ENCODE measurements at places on chromosomes 2 and 18. TPM values are rescaled to one million over a fixed set of nuclear protein-coding genes. Genes with fewer than 3 reads are reported as not detected.

- DNase-seq = no peak
These were observed 30.4 kb downstream of the ANKRD44 start for GRCh38 chr2:197280015-197280702.

- DNase-seq = peak; percentile 16
These were observed 33.4 kb upstream of the LPIN2 start for GRCh38 chr18:3046216-3046808.

DNA sequence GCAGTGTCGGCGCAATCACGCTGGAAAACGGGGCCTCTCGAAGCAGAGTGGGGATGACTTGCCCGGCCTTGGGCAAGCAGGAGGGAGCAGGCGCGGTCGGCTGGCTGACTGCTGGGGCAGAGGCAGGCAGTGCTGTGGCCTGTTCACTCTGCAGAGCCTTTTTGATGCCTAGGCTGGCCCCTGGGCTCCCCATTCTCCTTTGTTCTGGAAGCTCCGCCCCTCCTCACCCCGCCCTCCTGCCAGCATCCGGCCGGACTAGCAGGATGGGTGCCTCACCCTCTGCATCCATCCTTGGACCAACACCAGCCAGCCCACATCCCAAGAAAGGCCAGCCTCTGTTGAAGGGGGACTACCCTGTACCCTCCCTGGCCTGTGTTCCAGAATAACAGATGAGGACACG, at the start of gene ASPRV1:
TSS of gene ASPRV1 (minus strand) at position 136 of the 400 bp plus-strand sequence. CDS start 195 bp downstream, outside the sequence.
- no peak for DNase-seq

DNA sequence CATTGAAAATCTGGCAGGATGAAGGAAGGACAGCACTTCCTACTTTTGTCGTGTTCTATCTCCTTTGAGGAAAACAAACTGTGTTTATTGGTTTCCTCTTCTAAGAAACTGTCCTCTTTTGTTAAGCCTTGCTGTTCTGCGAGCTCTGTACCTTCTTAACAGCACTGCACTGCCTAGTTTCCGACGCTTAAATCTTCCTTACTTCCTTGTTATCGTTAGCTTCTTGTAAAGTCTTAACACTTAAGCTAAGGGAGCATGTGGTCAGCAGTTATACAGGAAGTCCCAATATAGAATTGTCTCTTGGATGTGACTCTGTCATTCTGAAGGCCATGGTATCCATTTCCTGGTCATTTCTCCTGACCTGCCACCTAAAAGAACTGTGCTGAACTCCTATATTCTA, 552.8 kb upstream of the NRP2 start:
- no peak for DNase-seq

GRCh38 chr2:195735347-195735746, 78.3 kb downstream of the SLC39A10 start:
- no peak for DNase-seq

DNA sequence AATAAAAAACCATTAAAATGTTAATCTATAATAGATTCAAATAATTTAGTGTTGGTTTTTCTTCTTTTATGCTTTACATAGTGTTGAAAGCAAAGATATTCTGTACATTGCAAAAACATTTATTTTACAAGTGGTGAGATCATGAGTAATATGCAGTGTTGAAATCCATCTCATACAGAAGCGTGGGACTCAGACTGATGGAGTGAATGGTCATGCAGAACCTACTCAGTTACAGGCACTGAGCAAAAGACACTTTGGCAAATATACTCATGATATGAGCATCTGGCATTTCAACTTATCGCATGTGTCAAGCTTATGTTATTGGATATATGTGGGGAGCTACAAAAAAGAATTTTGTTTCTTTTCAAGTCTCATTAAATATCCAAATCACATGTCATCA, 620.2 kb upstream of the NETO1 start:
- DNase-seq = no peak

Gene TUBA3E
- polyA plus RNA-seq = not detected

DNA sequence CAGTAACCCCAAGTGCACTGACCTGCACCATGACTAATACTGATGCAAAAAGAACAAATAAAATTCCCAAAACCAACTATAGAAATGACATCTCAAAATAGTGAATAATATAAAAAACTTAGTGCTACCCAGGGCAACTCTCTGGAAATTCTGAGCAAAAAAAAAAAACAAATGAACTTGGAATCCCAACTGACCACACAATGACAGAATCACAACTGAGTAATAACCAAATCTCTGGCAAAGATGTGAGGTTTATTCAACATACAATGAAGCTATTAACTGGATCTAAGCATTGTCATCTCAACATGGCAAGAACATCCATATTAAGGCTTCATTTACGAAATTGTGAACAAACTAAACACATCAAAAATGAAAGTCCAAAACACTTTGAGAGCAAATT, 22.7 kb downstream of the EXOC6B start:
- DNase-seq = no peak

GRCh38 chr18:42274488-42275137, 319.6 kb downstream of the PIK3C3 start:
- DNase-seq = peak; percentile 21

Gene FBXO41
- polyA plus RNA-seq = 0.85 TPM

GRCh38 chr18:46301081-46301480, 196.9 kb downstream of the HAUS1 start:
- no peak for DNase-seq
